ENCODE measurements at places on chromosomes 2 and 18. TPM values are rescaled to one million over a fixed set of nuclear protein-coding genes. Genes with fewer than 3 reads are reported as not detected.

MRPL53 gene
- total RNA-seq = 14.0 TPM

DNA sequence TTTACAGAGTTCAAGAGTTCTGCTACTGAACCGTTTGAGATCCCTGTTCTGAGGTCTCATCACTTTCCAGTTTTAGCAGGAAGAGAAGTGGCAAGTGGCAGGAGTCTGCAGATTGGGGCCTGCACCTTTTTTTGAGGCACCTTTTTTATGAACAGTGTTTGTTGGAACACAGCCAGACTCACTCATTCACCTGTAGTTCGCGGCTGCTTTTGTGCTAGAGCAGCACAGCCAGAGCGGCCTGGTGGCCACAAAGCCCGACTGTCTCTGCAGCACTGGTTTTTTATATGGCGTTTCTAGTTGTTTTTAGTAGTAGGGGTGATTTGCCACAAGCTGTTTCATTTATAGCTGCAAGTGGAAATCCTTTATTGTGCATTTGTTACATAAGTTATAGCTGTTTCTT is 8.6 kb downstream of the ACP1 start:
- DNase-seq = no peak

RFTN2 gene
- total RNA-seq = 37.4 TPM

- DNase-seq = no peak
These were observed 42.1 kb upstream of the SNED1 start for GRCh38 chr2:240956171-240956934.

LINC00305 gene
- total RNA-seq = not detected

GRCh38 chr2:118918017-118918416 is 24.0 kb upstream of the MARCO start:
- no peak for DNase-seq

PTPRM gene
- total RNA-seq = 112 TPM

DNA sequence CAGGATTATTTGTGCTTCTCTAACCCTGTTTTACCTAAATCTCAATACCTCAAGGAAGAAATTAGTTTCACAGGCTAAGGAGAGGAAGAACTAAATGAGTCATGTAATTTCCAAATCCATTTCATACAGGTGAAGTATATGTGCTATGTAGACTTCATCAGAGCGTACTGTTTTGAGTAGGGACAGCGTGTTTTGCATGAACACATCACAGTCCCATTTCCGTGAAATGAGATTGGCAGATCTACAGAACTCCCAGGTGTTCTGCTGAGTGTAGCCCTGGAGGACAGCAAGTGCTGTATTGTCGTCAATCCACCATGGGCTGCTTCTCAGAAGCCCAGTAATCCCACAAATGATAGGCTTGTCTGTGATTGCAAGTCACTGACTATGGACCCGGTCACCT is 97.7 kb downstream of the XRCC5 start:
- DNase-seq = no peak

DNA sequence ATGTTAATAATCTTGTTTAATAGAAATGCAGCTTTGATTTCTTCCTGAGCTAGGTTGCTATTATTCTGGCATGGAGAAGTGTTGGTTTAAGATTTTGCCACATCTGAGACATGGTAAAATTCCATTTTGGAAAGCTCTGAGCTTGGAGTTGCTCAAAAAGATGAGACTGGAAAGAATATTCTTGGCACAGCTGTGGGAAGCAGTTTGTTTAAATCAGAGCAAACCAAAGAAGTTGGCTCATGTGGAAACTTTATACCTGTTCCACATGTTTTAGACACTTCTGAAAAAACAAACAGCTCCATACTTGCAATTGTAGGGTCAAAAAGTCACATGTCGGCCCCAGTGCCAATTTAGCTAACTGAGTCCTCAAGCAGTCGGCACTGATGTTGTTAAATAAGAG is 116.6 kb downstream of the SLC4A3 start:
- no peak for DNase-seq

MATN3 gene
- total RNA-seq = 1.1 TPM

DNA sequence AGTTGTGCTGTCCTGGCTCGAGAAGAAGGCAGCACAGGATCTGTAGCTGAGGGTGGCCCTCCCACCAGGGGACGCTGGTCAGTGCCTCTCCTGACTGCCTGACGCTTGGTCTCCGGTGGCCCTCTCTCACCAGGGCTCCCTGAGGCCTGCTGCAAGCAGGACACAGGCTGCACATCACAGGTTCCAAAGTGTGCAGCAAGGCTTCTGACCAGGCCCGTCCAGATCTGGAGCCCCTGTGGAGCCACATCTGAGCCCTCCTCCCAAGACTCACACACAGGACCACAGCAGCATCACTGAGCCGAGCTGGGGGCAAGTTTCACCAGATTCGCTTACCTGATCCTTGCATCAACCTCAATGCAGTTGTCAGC is 12.1 kb downstream of the AMER3 start:
- DNase-seq = no peak

- no peak for DNase-seq
These were observed 41.7 kb downstream of the RIT2 start for GRCh38 chr18:43073771-43074170.

GRCh38 chr2:36708041-36708741 is 11.7 kb downstream of the VIT start:
- no peak for DNase-seq

GRCh38 chr2:49832555-49832954 is 678.2 kb upstream of the FSHR start:
- DNase-seq = no peak

DNA sequence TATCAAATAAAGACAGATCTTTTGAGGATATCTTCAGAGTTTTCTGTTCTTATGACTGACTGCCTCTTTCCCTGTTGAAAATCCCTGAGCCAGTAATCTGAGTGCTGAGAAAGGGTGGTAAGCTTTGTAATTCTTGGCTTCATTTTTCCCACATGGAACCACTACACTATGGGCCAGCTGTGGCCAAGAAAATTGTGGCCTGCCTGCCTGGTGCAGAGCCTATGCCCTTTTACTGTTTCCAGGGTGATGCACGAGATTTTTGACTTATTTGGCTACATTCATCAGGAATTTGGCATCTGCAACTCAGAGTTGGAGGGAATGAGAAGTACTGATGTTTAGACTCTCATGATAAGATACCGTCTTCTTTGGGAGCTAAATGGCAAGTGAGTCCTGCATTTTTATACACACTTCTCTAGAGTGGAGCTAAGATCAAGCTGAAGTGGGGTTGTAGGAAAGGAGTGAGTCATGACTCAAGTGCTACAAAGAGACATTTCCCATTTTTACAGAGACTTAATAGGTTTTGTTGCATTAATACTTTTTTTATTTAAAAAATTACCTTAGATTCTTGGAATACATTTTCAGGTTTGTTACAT is 328.2 kb upstream of the CDH7 start:
- no peak for DNase-seq

DNA sequence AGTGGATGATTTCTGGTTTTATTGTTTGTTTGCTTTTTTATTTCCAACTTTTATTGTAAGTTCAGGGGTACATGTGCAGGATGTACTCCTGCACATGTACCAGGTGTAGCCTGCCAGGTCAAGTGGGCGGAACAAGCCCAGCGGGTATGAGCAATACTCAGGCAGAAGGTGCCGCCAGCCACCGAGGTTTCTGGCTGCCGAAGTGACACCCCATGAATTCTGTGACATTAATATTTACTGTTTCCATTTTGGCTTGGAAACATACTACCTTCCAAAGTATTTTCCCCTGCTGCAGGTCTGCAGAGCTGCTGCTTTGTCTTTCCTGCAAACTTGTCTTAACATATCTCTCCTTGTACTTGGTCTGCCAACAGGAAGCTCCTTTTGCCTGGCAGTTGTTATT is 78.5 kb downstream of the PTPN4 start:
- DNase-seq = no peak

DNA sequence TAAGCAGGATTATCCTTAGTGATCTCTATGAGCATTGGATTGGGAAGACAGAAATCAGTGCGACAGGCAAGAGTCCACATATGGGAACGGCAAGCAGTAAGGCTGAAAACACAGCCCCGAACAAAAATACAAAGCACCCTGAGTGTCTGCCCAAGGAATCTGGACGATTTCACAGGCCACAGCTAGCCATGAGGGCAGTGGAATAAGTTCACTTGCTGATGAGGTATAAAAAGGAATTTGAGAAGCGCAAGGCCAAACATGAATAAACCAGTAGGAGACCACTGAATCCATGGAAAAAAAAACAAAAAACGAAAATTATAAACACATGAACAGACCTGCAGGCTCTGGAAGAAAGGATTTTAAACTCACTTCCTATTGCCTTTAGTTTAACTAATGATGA is 24.3 kb downstream of the WDSUB1 start:
- no peak for DNase-seq

DNA sequence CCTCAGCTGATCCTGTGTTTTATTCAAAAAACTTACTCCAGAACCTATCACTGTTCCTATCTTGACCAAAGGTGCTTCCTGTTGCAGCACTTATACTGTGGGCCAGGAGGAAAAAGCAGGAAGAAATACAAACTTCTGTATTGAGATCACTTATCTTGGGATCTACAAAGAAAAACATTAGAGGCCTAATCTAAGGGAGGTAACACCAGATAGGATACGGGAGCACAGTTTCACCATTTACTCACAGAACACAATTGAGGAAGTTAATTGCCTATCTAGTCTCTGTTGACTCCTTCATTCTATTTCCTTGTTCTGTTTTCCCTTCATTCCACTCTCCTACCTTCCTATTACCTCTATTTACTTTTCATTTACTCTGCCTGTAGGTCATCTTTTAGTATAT is 287.2 kb upstream of the LINC00305 start:
- no peak for DNase-seq

DNA sequence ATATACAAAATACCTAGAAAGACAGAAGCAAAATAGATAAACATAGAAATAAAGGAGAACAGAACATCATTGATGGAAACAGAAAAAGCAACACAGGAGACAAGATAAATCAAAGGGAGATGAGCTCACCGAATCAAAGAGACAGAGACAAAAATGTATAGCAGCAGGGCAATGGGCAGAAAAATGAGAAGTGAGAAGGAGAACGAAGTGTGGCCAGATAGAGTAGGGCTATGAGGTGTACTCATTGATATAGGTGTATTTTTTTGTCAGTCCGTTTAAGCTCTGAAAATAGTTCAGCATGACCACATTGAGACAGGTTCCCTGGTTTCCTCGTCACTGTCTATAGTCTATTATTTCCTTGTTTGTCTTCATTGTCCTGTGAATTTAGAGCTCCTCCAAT is 55.1 kb downstream of the SP100 start:
- DNase-seq = no peak

DNA sequence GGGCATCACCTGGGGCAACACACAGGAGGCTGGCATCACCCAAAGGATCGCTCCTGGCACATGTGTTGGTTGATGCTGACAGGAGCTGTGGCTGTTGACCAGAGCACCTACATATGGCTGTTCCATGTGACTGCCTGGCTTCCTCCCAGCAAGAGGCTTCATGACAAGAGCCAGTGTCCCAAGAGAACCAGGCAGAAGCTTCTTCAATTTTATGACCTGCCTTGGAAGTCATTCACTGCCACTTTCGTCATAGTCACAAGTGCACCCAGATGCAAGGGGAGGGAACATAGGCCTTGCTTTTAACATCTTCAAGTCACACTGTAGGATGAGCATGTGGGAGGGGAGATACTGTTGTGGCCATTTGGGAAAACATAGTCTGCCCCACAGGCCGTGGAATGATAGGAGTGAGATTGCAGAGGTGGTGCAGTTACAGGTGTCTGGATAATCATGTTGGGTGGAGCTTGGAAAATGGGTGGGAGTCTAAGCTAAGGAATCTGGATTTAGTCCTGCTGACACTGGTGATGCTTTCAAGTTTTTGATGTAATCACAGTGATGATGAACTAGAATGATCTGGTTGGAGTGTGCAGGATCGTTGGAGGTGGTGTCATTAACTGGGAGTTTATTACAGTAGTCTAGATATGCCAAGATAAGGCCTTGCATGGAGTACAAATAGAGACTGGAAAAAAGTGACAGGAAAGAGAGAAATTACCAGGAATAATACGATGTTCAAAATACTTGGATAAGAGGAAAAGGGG is 107.0 kb downstream of the RAPGEF4 start:
- DNase-seq = no peak

DNA sequence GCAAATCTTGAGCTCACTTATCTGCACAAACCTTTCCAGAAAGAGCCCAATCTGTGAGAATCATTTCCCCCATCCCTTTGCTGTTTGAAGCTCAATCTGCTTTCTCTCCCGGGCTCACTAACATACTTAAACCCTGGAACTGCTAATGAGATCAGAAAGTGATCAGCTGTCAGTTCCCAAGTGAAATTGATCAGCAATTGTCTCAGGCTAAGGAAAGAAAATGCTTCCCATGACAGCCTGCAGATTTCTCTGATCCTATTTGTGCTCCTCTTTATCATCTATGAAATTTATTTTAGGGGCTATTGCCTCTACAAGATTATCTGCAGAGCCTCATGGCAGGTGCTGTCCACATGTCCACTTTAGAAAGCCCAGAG is 239.0 kb upstream of the CXCR4 start:
- no peak for DNase-seq

GRCh38 chr2:213281156-213281555 is 3.1 kb upstream of the SPAG16 start:
- no peak for DNase-seq

GRCh38 chr18:75067996-75068645 is 140.8 kb downstream of the PTGR3 start:
- DNase-seq = no peak

DNA sequence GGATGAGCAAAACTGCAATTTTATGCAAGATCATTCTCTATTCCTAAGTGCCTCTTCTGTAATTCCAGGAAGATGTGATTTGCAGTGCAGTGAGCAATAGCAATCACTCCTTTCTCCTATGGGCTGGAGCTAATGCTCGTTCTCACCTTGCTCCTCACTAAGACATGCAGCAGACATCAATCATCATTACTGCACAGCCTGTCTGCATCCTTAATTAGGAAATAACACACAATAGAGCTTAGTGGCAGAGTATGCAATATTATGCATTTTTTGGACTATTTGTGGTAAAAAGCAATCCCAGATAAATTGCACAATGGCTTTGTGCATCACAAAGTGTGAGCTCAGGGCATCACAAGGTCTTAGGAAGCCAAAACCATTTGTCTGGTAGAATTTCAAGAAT is 32.6 kb upstream of the RAPH1 start:
- DNase-seq = no peak
